Stimulated activated CD8-positive, alpha-beta memory T cell treated with anti-CD3 and anti-CD28 coated beads, Interleukin-15, amount 100 ng/mL, for 4 hours (primary cell): ENCODE measurements at places on chromosomes 1 and 21.

- DNase-seq, result peak; percentile 29
Measured at GRCh38 chr1:202009326-202010179, 834 bp upstream of the ELF3 start.

DNA sequence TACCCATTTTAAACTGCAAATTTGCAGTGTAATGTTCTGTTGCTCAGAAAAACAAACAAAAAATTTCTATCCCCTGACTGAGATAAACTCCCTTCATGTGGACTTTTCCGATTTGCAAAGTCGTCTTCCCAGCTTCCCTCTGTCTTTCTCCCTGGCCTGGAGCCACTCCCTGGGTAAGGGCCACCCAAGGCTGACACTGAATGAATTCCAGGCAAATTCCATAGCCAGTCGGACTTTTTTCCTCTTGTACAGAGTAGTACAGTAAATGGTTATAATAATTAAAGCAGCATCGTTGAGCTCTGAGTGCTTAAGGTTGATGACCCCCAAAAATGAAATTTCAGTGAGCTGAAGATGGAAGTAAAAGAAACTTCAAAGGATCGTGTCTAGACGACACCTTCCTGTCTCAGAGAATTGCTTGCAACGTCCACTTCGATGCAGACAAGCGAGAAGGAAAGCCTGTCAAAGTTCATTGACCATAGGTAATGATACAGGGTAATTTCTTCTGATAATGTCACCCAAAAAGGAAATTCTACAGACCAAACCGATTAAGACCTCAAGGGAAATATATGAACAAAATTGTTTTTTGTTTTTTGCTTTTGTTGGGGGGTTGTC, 33.6 kb upstream of the LHX8 start:
- no peak for DNase-seq

DNA sequence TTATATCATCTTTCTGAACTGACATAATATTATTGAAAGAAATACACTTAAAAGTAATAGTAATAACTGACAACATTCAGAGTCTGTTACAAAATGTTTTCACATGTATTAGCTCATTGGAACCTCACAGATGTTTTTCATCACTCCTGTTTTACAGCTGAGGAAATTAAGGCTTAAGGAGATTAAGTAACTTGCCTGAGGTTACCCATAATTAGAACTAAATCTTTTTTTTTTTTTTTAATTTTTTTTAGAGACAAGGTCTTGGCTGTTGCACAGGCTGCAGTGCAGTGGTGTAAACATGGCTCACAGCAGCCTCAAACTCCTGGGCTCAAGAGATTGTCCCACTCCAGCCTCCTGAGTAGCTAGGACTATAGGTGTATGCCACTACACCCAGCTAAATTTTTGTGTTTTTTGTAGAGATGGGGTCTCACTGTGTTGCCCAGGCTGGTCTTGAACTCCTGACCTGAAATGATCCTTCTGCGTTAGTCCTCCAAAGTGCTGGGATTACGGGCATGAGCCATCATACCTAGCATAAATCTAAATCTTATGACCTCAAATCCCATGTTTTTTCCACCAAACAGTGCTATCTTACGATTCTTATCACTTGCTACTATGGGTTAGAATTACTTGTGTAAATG, 64.7 kb upstream of the MACF1 start:
- DNase-seq, result no peak

DNA sequence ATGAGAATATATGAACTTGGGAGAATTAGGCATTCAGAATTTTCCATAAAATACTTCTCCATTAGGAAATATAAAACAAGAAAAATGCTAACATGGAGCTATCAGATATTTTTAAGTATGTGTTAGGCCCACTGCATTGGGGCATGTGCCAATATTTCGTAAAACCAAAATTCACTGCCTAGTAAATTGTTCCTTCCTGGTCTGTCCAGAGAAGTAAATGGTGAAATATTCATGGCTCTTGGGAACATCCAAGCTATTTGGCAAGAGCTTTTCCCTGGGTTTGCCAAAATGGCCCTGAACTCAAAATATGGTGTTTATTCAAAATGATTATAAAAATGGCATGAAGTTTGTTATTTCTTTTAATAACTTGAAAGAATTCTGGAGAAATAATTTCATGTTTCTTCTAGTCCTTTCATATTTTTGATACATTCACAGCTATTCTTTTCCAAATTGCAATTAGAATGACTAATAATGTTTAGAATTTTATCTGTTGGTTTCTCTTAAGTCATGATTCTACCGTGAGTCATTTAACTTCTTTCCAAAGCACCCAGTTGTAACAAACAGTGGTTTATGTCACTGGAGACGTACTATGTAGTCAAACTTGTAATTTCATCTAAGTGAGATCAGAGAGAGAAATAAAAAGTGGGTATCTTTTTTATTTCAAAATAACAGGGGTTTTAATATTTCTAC, 25.7 kb upstream of the SLC19A2 start:
- no peak for DNase-seq

DNA sequence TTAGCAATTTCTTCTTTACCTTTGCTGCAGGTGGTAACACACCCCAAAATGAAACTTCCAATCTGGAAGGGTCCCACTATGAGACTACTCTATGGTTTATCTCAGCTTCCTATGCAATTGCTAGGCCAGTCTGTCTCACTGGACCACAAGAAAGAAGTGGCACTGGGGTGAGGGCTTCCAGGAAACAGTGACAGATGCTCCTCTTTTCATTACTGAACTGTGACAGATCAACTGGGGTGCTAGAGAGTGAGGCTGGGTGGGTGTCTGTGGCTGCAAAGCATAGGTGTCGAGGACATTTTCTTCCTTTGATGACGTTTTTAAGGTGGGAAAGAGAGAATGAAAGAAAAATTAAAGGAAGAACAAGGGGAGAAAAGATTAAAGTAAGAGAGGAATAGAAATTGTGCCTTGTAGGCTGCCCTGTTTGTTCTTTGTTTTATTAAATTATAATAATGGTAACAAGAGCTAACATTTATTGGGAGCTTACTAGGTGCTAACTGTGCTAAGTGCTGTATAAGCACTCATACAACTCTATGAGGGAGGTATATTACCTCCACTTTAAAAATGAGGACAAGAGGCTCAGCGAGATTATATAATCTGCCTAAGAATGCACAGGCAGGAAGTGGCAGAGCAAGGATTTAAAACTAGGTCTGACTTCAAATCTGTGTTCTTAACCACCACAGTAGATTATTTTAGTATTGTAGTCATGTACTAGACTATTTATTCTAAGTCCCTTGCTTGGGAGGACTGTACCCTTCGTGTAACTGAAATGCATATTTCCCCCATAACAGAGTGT, 27.8 kb upstream of the DMRTA2 start:
- DNase-seq, result no peak

DNA sequence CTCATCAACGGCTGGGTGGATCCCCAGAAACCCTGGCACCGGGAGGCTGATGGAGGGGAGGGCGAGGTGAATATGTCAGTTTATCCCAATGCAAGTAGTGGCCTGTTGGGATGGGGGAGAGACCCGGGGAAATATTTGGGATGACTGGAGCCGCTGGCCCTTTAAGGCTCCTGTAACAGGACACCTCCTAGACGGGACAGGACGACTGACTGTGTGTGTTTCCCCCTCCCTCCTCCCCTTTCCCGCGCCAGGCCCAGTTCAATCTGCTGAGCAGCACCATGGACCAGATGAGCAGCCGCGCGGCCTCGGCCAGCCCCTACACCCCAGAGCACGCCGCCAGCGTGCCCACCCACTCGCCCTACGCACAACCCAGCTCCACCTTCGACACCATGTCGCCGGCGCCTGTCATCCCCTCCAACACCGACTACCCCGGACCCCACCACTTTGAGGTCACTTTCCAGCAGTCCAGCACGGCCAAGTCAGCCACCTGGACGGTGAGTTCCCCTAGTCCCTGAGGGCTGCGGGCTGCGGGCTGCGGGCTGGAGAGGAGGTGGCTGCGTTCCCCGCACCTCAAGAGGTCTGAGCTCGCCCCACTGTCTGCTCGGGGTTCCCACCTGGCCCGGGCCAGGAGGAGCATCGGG, 44.8 kb upstream of the CCDC27 start:
- DNase-seq, result no peak

- DNase-seq, result no peak
Measured at GRCh38 chr1:151956957-151957497, 36.6 kb downstream of the S100A10 start.

DNA sequence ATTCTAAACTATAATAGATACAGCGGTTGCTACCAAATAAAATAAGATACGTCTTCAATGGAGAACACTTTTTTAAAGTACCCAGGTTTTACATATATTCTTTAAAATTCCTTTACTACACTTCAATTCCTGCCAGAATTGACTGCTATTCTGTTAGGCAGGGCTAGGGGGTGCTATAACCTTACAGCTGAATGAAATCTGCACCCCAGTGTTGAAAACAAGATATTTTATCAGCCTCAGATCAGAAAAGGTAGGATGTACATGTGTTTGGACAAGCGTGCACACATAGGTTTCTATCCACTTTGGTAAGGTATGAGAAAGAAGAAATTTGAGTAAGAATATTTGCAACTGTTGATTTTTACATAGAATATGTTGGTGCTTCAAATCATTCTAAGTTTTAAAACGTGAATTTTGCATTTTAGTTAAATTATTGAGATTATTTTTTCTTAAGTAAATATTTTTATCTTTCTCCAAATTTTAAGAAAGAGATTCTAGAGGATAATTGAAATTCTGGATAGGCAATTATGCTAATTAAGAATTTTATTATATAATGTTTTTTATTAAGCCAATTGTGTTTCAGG, 490.8 kb upstream of the ADGRL4 start:
- DNase-seq, result no peak

- DNase-seq, result no peak
Measured at GRCh38 chr21:35814858-35815619, 245.3 kb downstream of the SETD4 start.

- DNase-seq, result no peak
Measured at GRCh38 chr1:17061486-17061885, 7.7 kb upstream of the SDHB start.

DNA sequence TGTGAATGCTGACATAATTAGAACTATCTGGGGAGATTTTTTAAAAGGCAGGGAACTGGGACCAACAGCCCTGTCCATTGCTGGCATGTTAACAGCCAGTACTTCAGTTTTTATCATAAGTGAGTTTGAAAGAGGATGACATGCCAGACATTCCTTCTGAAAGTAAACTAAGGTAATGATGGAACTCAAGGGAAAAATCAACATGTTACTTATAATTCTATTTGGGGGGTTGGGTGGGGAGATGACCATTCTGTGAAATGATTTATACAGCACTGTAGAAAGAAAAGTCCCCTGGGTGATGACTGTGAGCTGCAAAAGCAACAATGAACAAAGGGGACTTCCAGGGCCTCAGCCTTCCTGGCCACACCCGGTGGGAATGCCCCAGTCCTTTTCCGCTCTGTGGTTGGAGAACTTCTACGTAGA, 5.4 kb upstream of the LAMC2 start:
- no peak for DNase-seq

DNA sequence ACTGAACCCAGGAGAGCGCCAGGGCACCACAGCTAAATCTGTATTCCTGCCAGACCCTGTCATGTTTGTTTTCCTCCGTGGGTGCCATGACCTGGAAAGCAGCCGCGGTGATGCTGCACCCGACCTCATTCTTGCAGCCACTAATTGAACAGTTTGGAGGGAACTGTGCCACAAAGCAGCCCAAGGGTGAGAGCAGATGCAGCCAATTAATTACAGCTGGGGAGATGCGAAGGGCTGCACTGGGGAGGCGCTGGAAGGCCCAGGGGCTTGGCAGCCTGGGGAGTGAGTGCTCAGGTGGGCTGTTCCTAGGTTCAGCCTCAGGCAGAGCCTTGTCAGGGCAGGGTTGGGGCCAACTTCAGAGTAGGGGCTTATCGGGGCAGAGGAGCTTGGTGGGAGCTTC, 158.4 kb upstream of the CD34 start:
- DNase-seq, result no peak

- DNase-seq, result no peak
Measured at GRCh38 chr1:941588-942383, 17.3 kb downstream of the NOC2L start.

- DNase-seq, result no peak
Measured at GRCh38 chr1:44015206-44015605, 16.1 kb downstream of the SLC6A9 start.

DNA sequence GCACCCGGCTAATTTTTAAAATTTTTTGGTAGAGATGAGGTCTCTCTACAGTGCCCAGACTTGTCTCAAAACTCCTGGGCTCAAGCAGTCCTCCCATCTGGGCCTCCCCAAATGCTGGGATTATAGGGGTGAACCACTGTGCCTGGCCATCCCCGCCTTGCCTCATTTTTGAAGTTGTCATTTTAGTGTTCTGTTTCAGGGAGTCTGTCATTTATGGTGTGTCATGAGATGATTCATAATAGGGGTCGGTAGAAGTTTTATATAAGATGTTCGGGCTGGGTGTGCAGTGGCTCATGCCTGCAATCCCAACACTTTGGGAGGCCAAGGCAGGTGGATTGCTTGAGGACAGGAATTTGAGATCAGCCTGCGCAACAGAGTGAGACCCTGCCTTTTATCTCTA, 8.5 kb downstream of the PRCC start:
- no peak for DNase-seq

GRCh38 chr1:86226204-86226603, 69.6 kb upstream of the COL24A1 start:
- no peak for DNase-seq

- DNase-seq, result no peak
Measured at GRCh38 chr1:200670242-200671118, 773 bp upstream of the DDX59 start.

DNA sequence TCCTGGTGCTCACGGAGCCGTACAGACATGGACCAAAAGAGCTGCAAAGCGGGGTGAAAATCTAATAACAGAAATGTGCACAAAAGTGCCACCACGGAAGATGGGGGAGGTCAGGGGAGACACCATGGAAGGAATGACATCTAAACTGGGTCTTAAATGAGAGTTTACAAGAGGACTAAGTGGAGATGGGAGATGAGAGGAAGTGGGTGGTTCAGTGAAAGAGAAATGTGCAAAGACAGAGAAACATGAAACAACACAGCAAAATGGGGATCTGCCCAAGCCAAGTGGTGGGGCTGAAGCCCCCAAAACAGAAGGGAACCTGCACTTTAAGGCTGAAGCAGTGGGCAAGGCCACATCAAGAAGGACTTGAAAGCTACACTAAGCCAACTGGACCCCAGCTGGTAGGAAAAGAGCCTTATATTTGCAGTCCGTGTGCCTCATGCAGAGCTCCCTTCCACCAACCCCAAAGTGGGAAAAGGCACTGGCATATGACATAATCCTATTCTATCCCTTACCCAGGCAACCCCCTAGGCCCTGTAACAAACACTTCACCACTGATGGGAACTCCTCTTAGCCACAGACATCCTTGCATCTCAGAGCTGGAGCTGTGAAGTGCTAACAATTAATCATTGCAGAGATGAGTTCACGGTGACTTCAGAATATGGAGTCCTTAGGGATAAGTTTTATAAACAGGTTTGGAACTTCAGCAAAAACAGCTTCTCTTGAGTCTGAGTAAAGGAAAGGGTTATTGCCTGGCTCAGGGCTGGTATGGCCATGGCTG, 198.6 kb upstream of the EDN2 start:
- DNase-seq, result no peak

DNA sequence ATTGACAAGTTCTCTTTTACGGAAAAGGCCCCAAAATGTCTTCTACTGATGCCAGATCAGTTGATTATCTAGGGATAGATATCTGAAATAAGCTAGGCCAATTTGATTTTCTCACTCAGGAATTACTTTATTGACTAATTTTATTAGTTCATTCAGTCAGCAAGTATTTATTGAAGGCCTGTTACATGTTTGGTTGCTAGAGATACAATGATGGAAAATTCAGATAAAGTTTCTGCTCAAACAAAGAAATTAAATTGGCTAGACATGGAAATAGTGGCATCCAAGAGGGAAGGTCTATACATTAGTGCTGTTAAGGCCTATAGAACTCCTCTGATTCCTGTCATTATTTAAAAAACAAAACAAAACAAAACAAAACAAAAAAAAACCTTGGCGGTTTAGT, 56.5 kb downstream of the HS2ST1 start:
- DNase-seq, result no peak

GRCh38 chr1:56525489-56526041, 53.8 kb downstream of the PLPP3 start:
- DNase-seq, result no peak
